Psoas muscle (tissue), 8 donors: ENCODE measurements at places on chromosomes 7 and 10. TPM values are rescaled to one million over a fixed set of nuclear protein-coding genes. Genes with fewer than 3 reads are reported as not detected.

DNA sequence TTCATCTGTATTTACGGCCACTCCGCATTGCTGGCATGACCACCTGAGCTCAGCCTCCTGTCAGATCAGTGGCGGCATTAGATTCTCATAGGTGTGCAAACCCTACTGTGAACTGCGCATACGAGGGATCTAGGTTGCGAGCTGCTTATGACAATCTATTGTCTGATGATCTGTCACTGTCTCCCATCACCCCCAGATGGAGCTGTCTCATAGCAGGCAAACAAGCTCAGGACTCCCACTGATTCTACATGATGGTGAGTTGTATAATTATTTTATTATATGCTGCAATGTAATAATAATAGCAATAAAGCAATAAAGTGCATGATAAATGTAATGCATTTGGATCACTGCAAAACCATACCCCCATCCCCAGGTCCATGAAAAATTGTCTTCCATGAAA is 1172.9 kb upstream of the AUTS2 start:
- no peak for DNase-seq

DNA sequence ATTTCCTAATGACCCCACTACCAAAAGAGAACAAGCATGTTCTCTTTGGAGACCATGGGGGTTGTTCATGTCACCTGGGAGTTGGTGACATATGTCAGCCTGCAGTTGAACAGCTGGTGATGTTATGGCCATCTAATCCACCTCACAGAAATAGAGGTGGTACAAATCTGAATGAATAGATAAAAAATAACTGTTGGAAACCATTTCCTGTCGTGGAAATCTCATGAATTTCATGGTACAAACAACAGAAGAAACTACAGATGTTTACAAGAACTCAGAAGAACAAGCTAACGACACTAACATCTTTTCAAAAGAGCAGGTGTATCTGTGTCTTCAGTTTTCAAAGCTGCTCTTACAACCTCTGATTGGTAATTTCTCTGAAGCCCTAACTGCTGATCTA is 81.3 kb downstream of the RAPGEF5 start:
- DNase-seq = no peak

SH2D4B gene
- not detected for total RNA-seq

ELOVL3 gene
- 0.54 TPM for total RNA-seq

- DNase-seq = no peak
Measured at GRCh38 chr10:47438857-47439474, 44.9 kb downstream of the ANXA8 start.

GARIN1A gene
- total RNA-seq = 3.3 TPM

DNA sequence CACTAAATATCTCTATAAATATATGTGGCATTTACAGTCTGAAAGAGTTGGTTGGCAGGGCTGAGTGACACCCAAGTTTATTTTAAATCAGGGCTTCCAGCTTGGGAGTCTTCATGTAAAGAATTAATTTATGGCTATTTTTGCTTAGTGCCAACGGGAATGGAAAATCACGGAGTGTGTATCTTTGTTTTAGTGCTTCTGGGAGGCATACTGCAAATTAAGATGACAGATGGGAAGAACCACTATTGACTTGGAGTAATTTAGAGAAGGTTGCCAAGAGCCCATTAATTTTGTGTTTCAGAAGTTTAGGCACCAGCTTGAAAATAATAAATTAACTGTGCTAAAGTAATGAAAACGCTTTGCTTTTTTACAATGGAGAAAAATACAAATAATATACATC is 135.2 kb downstream of the GPR37 start:
- DNase-seq = no peak

DNA sequence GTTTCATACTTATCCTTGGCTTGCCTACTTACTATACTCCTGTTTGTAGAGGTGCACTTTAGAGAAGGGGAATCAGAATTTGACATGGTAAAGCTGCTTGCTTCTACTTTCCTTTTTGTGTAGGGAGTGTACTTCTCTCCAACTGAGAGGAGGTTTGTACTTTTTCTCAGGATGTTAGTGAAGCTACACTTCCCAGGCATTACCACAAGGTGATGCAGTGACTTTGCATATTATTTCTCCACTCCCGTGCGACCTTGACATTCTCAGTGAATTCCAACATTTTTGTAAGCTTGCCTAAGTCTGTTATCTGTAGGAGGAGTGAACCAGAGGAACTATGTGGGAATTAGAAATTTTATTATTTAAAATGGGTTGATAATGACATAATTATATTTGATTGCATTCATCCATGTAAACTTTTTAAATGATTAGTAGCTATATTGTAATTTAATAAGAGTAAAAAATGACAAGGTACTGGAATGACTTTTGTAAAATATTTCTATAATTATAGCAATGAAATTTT is 5.2 kb downstream of the TAX1BP1 start:
- no peak for DNase-seq

LRRC17 gene
- 1.0 TPM for total RNA-seq

GRCh38 chr10:113047963-113048781 is 98.1 kb downstream of the TCF7L2 start:
- no peak for DNase-seq

CREB5 gene
- 33.8 TPM for total RNA-seq
